ENCODE measurements at places on chromosomes 2 and 18. TPM values are rescaled to one million over a fixed set of nuclear protein-coding genes. Genes with fewer than 3 reads are reported as not detected.

The TRIM43 gene
- total RNA-seq = not detected

The CXCR4 gene
- 130 TPM for total RNA-seq

The CIB4 gene
- total RNA-seq = not detected

The ASPRV1 gene
- 0.16 TPM for total RNA-seq

The TEX44 gene
- total RNA-seq = not detected

The AGXT gene
- total RNA-seq = not detected

The CKAP2L gene
- 4.5 TPM for total RNA-seq

The TSN gene
- total RNA-seq = 40.6 TPM

The DSG4 gene
- total RNA-seq = not detected

The FBLN7 gene
- total RNA-seq = 4.4 TPM

The PRKRA gene
- total RNA-seq = 45.6 TPM

Measured in bladder microvascular endothelial cell (primary cell).